Skeletal muscle cell (primary cell): ENCODE measurements at places on chromosomes 3 and 15.

GRCh38 chr15:39497759-39498565 lies 82.9 kb upstream of the THBS1 start:
- no peak for DNase-seq

- DNase-seq = no peak
These were observed 488.7 kb downstream of the RSL24D1 start for GRCh38 chr15:54707805-54708752.

DNA sequence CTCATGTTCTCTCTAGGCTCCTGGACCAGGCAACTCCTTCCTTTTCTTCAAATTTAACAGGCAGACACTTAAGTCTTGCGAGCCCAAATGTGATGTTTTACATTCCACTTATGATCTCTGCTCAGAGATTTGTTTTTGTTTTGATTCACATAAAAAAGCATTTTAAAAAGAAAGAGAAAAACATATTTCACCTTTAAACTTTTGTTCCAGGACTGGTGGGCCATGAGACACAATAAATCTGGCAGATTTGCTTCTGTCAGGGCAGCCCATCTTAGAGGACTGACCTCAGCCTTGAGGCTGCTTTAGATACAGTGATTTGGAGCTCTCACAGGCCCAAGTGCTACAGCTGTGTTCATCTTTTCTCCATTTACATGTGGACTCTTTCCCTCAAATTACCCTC lies 52.0 kb downstream of the CMSS1 start:
- DNase-seq = no peak

GRCh38 chr3:184259878-184260723 lies 1.3 kb downstream of the CAMK2N2 start:
- no peak for DNase-seq

DNA sequence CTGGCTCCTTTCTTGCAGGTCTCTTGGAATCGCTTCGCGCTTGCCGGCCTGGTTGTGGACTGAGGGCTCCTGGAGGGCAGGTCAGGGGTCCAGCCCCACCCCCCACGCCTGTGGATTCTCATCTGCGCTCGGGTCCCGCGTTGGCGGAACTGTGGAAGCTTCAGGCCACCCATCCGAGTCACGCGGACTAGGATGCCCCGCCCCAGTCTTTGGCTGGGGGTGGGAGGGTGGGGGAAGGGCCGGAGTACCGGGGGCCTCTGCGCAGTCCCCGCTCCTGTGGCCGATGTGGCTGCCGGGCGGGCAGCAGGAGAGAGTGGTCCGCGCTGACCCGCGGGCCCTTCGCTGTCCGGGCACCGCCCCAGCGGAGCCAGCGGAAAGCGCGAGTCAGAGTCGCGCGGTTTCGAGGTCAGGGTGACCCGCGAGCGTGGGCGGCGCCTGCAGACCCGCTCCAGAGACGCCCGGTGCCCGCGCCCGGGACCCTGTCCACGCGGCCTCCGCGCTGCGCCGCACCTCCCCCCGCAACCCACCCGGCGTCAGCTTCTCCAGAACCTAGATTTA lies 114.2 kb downstream of the KLF13 start:
- DNase-seq = no peak

GRCh38 chr15:37046876-37047614 lies 53.3 kb downstream of the MEIS2 start:
- peak; percentile 36 for DNase-seq

DNA sequence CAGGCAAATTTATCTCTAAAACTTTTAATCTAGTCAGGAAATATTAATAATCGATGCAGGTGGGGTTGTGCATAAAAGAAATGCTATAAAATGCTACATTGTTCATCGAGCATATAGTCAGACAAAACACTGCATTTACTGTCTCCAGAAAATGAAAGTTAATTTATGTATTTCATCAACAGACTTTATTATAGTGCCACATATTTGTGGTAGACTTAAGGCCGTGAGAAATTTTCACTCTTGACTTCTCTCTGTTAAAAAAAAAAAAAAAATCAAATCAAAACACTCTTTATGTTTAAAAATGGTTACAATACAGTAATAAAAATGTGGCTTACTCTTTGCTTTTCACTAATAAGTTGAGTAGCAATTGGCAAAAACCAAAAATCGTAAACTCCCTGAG lies 67.4 kb downstream of the RBMS3 start:
- DNase-seq = no peak

DNA sequence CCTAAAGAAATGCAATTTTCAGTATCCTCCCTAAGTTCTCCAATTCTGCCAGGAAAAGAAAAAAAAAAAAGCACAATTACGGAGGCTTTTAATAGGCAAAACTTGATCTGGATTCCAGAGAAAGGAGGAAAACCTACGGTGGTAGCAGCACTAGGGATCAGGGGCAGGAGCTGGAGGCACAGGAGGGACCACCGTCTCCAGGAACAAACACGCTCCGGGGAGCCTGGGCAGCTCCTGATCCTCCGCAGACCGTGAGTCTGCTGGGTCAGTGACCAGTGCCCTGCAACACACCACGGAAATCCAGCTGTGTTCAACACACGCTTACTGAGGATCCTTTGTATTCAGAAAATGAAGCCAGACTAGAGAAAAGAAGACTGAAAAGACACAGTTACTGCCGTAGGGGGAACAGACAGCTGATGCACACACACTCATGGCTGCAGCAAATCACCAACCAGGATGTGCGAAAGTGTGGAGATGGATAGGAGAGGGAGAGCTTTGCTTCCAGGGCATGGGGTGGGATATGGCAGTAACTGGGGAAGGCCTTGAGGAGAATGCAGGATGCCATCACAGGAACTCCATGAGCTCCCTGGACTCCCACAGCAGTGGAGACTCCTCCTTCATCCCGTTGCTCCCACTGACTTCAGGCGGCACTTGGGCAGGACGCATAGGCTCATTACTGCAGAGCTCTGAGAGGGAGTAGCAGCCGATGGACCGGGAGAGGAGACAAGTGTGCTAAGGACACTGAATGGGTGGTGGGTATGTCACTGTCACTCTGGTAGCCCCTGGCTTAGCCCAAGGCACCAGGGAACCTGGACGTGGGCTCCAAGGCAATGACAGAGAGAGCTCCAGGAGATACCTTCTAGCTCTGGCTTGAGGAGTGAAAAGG lies 167.0 kb downstream of the ATP10A start:
- no peak for DNase-seq

- no peak for DNase-seq
These were observed 80.0 kb downstream of the PLXNA1 start for GRCh38 chr3:127062926-127063325.

DNA sequence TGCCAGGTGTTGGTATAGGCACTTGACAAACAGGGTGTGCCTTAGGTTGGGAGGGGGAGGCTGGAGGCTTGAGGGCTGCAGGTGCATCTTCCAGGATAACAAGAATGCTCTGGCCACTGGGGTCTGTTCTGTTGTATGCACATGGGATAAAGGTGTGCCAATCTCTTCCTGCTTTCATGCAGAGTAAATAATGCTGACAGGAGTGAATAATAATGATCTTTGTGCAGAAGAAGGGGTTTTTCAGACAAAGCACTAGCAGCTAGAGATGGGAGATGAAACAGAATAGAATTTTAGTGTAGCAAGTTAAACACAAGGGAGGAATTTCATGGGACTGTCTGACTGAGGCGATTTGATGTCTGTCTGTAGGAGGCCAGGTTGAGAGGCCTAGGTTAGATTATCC lies 1.9 kb upstream of the ROPN1 start:
- DNase-seq = no peak

DNA sequence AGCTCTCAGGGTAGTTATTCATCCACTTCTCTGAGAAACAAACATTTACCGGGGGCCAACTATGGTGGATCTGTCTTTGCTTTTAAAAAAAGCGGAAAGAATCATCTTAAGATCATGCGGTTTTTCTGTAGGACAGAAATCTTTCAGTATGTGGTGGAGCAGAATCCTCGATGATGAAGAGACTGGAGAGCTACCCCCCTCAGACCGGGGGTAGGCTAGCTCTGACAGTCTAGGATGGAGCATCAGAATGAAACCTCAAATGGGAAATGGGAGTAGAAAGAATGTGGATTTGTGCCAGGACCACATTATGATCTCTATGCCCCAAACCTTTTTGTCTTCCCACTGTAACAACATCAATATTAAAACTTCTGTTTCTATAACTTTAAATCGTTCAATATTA lies 30.3 kb downstream of the TPRG1 start:
- no peak for DNase-seq

DNA sequence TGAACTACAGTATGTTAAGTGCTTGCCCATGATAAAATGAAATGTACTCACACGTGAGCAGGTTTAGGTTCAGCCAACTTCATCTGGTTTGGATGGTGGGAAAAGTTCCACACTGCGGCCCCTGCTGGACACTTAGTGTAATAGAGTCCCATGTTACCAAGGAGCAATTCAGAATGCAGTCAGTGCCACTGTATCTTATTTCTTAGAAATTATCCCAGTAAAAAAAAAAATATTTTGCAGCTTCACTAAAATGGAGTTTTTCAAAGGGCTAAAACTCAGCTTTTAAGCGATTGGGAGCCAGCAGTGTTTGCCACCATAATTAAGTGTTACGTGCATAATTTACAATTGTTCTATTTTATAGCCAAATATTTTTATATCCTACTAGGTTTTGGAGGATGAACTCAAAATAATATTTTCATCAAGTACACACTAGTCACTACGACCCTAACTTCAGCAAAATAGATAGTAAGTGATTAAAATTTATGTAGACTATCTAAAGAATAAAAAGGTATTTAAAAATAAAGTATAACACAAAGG lies 371.7 kb upstream of the GBE1 start:
- peak; percentile 22 for DNase-seq

GRCh38 chr15:77871852-77872371 lies 205.6 kb downstream of the TBC1D2B start:
- no peak for DNase-seq

DNA sequence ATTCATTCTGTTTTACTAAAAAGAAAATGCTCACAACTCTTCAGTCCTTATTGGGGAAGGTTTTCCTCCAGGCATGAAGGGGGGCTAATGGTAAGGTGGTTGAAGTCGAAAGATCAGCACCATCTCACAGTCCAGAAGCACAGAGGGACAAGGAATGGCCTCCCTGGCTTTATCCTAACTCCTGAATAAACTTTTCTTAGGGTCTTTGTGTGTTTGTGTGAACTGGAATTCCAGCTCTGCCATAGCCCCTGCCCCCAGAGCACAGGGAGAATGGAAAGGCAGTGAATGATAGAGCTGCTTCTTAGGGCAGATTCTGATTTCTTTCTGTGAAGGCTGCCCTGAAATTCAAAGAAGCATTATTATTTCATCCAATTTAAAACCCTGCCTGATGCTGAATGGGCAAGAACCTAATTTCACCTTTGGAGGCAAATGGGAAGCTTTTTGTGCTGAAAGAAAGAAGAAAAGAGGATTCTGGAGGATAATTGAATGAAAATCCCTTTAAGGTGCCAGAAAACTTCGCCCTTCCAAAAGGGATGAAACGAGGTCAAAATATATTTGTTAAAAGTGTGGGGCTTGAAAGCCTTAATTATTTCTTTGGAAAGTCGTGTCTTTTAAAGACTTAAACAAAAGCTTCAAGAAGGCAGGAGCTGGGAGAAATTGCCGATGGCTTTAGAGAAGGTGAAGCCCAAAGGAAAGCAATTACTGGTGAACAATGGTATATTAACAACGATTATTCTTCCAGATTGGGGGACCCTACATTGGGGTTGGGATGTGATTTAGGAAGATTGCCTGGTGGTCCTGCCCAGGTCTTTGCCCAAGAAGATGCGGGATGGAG lies 259.9 kb upstream of the RGMA start:
- no peak for DNase-seq

DNA sequence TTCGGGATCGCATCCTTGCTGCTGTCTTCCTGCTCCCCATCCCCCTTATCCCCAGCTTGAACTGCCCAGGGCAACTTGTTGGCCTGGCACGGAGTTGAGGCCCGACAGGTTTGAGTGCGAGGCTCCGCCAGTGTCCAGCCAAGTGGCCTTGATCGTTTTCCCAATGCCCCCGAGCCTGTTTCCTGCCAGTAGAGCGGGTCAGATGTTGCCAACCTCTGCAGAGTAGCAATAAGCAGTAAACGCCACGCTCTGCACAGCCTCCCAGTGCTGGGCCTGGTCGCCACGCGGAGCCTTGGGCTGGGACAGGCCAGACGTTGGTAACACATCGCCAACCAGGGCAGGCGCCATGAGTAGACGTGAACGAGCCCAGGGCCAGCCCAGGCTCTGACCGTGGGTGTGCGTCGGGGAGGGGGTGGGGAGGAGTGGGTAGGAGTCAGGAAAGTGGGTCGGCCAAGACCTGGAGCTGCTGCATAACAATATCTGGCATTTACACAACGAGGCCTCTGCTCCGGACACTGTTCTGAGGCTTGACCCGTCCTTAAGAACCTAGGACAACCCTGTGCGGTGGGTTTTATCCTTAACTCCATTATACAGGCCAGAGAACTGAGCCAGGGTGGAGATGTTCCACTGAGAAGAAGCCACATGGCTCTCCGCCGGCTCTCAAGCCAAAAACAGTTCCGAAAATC lies 444 bp upstream of the ABHD14A start:
- DNase-seq = no peak

DNA sequence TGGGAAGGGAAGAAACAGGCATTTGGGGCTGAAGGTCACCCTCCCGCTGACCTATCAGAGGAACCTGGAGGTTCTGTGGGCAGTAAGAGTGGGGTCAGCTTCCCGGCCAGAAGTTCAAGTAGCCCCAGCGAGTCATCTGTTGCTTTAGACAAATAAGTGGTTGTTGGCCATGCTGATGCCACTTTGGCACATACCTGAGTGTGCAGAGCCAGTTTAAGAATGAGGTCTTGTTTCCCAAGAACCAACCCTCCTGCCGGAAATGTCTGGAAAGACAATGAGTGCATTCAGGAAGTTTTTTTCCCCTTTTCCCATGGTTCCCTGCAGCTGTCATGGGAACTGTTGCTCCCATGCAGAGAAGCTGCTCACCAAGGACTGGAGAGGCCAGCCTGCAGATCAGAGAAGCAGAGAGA lies 166.7 kb downstream of the ZNF621 start:
- DNase-seq = no peak

DNA sequence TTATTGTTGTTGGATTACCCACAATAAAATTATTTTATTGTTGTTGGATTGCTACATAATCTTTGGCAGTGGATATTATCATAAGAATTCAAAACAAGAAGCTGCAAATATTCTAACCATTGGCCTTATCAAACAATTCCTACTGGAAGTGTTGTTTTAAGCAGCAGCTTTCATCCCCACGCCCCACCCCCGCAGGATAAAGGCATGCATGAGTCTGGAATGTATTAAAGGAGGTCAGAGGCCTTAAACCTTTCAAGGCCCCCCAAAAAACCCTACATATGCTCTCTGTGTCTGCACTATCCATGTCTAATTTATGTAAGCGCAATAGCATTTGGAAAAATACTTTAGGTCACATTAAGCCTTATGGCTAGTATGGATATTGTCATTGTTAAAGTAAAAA lies 23.1 kb downstream of the P3H2 start:
- no peak for DNase-seq

GRCh38 chr15:68792901-68793766 lies 27.6 kb downstream of the ANP32A start:
- no peak for DNase-seq
